ENCODE measurements at places on chromosomes 7 and 10.

- no peak for DNase-seq
Observed at GRCh38 chr10:121624836-121625486, 26.7 kb upstream of the FGFR2 start.

- no peak for DNase-seq
Observed at GRCh38 chr10:96851281-96851680, 19.2 kb downstream of the LCOR start.

- no peak for DNase-seq
Observed at GRCh38 chr7:34756025-34756437, 98.0 kb downstream of the NPSR1 start.

GRCh38 chr10:123928427-123928826 is 36.8 kb upstream of the CPXM2 start:
- DNase-seq = no peak

GRCh38 chr7:45196374-45196773 is 38.8 kb downstream of the RAMP3 start:
- no peak for DNase-seq

DNA sequence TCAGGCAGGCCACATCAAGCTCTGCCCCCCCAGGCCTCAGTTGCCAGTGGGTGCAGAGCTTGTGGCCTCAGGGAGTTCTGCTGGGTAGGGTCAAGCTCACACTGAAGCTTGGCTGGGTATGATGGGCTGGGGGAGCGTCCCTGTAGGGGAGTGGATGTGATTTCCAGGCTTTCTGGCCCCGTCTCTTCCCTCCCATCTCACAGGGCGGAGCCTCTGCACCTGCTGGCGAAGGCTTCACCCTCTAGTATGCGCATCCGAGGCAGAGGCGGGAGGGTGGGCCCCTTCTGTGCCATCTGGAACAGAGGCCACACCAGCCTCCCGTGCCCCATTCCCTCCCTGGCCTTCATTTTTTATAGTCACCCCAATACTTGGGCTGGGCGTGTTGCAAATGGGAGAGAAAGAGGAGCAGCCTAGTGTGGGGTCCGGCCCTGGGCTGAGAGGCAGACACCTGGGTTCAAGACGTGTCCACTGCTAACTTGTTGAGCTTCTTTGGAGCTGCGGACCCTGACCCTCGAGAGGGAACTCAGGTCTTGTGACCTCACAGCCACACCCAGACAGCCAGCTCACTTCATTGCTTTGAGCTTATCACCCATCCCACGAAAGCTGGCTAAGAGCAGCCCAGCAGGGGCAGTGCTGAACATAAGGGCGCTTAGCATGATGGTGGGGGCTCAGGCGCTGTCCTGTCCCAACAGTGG is 2.3 kb downstream of the AQP1 start:
- no peak for DNase-seq

DNA sequence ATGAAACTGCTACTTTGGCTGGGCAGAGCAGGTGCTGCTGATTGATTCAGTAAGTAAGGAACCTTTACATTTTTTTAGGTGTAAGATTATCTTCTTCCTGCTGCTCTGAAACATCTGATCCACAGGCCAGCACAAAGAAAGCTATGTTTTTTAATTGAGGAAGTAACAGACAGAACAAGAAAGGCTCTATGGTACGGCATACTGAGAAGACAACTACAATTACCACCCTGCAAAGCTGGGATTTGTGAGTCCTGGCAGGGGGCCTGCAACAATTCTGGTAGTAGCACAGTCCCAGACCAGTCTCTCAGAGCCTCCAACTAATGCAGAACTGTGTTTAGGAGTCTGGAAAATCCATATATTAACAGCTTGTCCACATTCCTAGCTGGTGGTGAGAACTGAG is 103.0 kb upstream of the LRRTM3 start:
- DNase-seq = no peak

- DNase-seq = no peak
Observed at GRCh38 chr7:4043988-4044387, 638.1 kb upstream of the FOXK1 start.

DNA sequence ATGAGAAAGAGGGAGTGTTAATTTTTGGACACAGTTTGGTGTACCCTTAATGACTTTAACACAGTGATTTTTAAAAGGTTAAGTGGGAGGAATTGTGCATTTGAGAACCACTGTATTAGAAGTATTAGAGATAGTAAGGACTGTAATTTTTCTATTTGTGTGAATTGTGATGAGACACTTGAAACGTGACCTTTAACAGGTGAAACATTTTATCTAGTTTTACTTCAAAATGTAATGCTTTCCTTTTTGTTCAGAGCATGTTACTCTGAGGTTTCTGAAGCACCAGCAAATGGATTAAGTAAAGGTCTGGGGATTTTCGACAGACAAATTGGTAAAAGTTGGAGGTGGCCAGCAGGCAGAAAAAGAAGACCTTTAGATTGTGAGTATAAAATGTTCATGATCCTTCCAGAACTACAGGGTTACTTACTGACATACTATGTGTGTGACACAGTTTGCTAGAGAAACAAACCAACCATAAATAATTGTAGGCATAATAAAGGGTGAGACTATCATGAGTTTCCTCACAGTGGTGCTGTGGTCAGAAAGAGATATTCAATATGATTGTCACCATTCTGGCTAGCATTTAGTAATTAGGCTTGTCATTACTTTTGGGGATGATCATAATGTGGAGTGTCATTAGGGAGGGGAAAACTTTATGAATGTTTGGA is 26.1 kb downstream of the LCOR start:
- DNase-seq = no peak

- DNase-seq = no peak
Observed at GRCh38 chr10:104642658-104643302, 1.7 kb downstream of the SORCS3 start.

- DNase-seq = no peak
Observed at GRCh38 chr7:83640240-83640639, 8.7 kb downstream of the SEMA3E start.

DNA sequence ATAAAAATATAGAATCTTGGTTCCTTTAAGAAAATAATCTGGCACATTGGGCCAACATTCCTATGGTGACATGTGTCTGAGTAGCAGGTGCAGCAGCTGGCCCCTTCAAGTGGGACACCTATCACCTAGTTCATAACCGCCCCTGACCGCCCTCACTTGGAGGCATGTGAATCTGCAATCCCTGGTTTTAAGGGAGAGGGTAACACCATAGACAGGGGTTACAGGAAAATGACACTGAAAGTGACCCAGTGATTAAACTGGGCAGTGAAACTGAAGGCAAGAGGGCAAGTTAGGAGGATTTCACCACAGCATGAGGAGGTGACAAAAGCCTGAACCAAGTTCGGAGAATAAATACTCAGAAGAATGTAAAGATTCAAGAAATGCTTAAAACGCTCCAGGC is 1.1 kb downstream of the RSU1 start:
- DNase-seq = no peak

- DNase-seq = no peak
Observed at GRCh38 chr7:138982204-138982623, 1.0 kb upstream of the KIAA1549 start.

GRCh38 chr10:100969187-100970075 is at the start of gene SEMA4G:
Gene SEMA4G (plus strand): TSS chr10:100969504. CDS start chr10:100972913, 3,409 bp downstream.
- DNase-seq = peak; percentile 34

DNA sequence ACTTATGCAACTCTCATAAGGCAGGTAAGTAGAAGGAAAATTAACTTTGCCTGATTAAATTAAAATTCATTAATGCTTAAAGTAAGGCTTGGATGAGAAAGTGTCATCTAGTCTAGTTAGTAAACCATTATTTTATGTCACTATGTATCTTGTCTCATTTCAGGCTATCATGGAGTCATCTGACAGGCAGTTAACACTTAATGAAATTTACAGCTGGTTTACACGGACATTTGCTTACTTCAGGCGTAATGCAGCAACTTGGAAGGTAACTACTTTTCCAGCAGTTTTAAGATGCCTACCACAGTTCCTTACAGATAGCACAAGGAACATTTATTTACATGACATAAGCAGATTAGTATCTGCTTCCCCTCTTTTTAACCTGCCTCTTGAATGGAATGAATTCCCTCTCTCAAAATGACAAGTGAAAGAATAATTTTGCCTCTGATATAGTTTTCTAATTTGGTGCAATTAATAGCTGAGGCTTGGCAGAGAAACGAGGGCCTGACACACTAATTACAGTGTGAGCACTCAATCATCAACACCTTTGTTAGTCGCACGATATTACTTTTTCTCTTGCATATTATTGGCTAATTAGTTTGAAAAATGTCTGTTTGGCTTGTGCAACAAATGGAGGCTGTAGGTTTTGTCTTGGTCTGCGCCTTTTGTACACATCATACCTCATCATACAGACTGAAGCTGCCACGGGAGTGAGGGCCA is 245.0 kb downstream of the FOXP2 start:
- DNase-seq = no peak

- no peak for DNase-seq
Observed at GRCh38 chr7:36153571-36154097, 580 bp downstream of the EEPD1 start.

DNA sequence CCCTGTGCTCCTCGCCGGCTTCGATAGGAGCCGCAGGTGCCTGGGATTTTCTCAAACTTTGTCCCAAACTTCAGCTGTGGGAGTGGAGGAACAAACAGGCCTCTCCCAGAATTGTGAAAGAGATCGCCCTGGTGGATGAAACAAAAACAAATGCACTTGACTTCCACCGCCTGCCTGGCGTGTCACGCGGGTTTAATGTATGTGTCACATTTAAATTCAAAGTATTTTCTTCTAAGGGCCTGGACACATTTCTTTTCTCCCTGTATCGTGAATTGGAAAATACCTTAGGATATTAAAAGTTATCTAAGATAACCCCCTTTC is 694 bp upstream of the WASL start:
- no peak for DNase-seq

- DNase-seq = no peak
Observed at GRCh38 chr7:149544028-149544427, 46.4 kb upstream of the ZNF746 start.

DNA sequence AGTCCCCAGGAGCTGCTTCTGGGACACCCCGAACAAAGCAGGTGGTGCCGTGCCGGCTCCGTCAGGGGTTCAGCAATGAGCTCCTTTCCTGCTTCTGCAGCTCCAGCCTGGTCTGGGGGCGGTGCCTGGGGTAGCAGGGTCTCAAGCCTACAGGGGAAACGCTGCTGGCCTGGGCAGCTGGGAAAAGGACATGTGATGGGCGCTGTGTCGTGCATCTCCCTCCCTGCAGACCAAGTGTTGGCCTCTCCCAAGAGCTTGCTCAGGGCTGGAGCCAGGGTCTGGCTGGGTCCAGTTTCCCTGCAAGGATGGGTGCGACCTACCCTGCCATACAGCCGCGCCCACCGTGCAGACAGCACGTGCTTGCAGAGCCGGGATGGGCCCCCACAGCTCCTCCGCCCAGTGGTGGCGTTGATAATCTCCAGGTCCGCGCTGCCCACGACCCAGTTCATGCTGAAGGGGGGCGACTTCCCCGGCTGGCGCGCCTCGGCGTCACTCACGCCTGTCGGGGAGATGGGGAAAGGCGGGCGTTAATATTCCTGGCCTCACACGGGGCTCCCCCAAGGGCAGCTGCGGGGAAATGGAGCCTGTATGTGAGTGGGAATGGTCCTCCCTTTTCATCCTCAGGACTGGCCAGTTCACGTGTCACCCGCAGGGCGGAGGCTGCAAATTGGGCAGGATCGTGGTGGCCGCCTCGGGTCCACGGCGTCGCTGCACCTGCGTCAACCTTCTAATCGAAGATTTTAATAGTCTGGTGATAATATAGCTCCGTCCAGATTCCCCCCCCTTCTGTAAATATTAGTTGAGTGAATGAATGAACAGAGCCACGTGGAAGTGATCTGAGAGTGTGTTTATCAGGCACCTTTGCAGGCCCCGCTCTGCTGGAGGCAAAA is 128.6 kb downstream of the WDR37 start:
- DNase-seq = no peak

GRCh38 chr7:128243273-128243672 is 2.2 kb downstream of the LEP start:
- DNase-seq = no peak

GRCh38 chr10:42645103-42645502 is 6.7 kb upstream of the ZNF33B start:
- DNase-seq = no peak

- DNase-seq = no peak
Observed at GRCh38 chr10:77505431-77506334, 131.9 kb downstream of the KCNMA1 start.

GRCh38 chr10:329361-330099 is 194.3 kb downstream of the ZMYND11 start:
- DNase-seq = no peak

DNA sequence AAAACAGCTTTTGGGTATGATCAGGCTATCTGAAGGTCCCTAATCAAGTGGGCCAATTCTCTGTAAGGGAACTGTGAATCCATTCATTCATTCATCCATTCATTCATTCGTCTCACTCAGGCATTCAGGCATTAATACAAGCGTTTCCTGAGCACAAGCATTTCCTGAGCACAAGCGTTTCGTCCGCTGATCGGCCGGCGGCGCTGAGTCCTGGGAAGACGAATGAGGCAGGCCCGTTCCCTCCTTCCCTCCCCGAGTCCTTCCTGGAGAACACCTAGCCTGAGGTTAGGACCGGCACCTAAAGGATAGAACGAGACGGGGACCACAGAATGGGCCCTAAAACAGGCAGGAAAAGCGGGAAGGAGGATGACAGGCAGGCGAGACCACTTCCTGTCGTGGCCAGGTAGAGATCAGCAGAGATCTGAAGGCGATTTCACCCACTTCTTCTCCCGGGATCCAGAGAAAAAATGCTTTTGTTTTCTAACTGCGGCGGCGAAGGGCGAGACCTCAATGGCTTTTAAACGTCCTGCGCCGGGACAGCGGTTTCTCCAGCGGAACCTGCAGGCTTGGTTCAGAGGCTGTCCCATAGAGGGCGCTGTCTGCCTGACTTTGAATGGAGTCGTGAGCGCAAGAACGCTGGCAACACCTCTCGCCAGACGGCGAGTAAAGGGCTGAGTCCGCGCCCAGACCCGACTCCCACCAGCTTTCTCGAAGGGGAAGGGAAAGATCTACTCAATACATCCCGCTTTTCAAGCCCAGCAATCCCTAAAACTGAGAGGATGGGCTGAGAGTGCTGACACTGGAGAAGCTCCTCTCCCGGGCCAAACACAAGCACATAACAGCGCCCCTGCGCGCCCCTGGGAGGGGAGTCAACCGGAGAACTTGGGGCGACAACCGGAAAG is 2.9 kb upstream of the HMX3 start:
- DNase-seq = peak; percentile 78

DNA sequence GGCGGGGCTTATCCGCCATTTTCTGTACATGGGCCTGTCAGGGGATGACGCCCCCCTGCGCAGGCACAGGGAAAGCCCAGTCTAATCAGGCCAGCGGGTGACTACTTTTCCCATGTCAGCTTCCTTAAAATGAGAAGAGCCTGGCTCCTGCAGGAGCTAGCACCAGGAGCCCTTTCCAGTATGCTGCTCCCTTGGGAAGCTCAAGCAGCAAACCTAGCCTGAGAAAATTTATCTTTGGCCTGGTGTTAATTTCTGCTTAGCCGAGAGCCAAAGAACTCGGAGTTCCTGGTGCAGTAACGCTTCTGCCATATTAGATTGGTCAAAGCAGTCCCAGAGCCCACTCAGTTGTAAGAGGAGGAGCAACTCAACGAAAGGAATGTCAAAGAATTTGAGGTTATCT is 239.0 kb upstream of the PHYHIPL start:
- DNase-seq = no peak
